Dorsolateral prefrontal cortex (tissue), 122 donors: ENCODE measurements at places on chromosomes 7 and 10.

GRCh38 chr7:99920149-99920548 lies 819 bp upstream of the TRIM4 start:
- no peak for DNase-seq

GRCh38 chr7:35258125-35258867 lies 4.4 kb upstream of the TBX20 start:
- DNase-seq, result no peak

DNA sequence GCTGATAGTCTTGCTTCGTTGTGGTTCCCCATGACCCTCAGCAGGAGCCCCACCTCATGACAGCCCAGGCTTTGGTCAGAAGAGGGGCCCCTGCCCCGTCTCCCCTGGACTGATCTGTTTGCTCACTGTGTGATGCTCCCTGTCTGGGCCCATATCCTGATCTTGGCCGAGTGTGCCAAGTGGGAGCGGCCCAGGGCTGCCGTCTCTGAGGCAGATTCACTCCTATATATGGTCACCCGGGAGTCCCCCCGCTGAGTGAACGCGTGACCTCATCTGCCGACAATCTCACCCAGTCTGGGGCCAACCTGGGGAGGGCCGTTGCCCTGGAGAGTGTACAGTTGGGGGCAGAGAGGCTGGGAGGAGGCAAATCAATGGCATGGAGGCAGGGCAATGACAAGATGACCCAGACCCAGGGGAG lies 34.5 kb downstream of the PPIF start:
- DNase-seq, result no peak

- DNase-seq, result no peak
Measured at GRCh38 chr10:27536437-27536836, 32.3 kb downstream of the RAB18 start.

- DNase-seq, result no peak
Measured at GRCh38 chr7:121330053-121330833, 1.4 kb downstream of the WNT16 start.

- no peak for DNase-seq
Measured at GRCh38 chr7:119197172-119197876, 972.8 kb downstream of the ANKRD7 start.

DNA sequence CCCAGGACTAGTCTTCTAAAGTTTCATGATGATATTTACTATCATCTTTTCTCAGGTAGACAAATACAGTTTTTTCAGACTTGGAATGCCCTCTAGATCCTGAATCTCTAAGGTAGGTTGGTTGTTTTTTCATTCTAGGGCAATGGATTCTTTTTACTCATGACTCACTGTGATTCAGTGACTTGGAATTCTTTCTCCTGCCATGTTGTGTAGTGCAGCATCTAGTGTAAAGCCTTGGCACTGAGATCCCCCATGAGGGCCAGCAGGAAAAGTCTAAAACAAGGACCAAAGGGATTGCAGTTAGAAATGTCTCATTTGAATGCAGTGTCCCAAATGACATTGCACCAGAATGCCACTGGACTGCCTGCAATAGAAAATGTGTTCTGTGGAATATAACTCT lies 430.4 kb downstream of the NEBL start:
- no peak for DNase-seq

DNA sequence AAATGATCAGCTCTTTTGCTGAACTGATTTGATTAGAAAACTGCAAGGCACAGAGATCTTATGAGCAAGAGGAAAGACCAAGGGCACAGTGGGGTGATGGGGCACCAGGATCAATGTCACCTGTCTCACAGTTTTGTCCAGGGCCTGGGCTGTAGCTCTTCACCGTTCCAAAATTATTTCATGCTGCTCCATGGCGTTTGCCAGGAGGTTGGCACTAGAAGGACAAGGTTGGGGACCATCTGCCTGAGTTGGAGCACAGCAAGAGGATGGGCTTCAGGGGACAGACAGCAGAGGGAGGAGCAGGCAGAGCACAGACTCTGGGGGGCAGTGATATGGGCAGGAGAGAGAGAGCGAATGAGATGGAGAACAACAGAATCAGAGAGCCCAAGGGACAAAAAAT lies 17.5 kb upstream of the FRA10AC1 start:
- DNase-seq, result no peak

DNA sequence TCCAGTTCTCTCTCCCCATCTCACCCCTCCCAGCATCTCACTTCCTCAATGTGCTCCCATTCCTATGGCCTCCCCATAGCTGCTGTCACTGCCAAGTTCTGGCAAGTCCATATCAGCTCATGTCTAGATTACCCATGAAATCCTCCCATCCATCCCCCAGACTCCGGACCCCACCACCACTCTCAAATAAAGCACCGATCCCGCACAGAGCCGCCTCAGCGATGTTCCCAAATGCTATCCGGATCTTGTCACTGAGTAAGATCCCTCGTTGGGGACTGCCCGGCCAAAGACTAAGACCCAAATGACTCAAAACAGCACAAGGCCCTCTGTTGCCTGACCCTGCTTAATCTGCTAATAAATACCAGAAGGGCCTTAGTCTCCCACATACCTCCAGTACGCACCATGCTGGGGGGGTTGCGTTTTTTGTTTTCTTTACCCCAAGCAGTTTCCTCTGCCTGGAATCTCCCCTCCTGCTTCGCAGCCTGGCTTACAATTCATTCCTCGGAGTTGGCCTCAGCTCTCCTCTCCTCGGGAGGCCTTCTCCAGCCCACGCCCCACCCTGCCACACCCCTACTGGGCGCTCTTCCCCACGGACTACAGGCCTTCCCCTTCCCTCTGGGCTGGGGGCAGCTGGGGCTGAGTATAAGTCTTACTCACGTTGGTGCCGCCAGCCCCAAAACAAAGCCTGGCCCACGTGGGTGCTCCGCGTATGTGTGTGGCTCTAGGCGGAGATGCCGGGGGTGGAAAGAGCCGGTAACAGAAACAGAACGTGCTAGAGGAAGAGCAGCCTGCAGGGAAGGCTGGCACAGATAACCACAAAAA lies 1.8 kb upstream of the DUSP5 start:
- peak; percentile 31 for DNase-seq

- no peak for DNase-seq
Measured at GRCh38 chr7:23471106-23471859, 992 bp upstream of the IGF2BP3 start.

DNA sequence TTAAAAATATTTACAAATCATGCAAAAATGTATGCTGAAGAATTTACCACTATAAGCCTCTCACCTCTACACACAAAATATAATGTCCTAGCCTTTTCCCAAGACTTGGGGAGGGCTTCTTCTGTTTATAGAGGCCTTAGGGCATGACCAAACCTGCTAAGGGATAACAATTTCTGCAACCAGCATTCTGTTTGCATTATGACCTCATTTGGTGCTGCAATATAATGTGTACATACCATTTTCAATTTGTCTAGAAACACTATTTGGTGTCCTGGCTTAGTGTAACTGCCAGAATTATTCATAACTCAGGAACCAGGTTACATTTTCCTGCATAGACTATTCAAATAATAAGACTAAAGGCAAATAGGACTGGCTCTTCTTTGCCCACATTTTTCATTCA lies 446.6 kb upstream of the SORCS1 start:
- no peak for DNase-seq

DNA sequence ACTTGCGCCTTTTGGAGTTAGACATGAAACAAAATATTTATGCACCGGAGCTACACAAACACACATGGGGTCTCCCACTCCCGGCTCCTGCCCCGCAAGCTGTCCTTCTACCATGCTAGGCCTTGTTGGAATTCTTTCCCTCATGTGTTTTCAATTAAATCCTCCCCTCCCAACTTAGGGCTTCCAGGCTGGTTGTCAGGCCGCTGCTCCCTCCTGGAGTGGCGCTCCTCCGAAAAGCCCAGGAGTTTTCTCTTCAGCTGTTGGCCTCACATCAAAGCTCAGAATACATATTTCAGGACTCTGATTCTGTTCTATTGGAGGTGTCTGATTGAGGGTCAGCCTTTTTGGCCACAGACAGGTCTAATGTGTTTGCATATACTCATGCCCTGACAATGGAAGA lies 113.3 kb downstream of the FANK1 start:
- DNase-seq, result no peak

GRCh38 chr10:102405108-102405571 lies 9.6 kb downstream of the NFKB2 start:
- no peak for DNase-seq

DNA sequence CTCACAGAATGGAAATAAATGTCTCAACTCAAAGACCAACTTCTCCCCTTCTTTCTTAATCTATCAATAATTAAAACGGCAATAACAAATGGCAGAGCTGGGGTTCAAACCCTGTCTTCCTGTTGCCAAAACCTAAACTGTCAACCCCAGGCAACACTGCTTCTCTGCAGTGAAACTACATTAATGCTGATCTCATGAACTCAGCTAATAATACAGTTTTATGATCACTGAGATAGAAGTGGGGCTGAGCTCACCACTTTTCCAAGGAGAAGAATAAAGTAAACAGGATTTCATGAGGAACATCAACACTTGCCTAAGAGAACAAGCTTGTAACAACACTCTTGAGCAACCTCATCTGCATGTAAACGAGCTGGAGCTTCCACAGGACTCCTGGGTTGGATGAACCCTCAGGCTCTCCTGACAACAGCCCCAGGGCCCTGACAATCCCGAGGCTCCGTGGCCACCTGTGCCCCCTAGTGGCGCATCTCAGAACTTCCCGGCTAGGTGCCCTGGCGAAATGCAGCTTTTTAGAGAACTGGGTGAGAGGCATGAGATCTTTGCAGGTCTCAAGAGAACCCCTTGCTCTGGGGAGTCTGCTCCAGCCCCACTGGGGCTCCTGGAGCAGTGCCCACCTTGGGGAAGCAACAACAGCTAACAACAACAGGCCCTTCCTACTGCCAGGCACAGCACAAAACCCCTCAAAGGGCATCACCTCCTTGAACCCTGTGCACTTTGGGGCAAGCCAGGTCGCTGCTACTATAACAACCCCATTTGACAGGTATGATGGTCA lies 169.3 kb downstream of the SH3PXD2A start:
- peak; percentile 88 for DNase-seq

DNA sequence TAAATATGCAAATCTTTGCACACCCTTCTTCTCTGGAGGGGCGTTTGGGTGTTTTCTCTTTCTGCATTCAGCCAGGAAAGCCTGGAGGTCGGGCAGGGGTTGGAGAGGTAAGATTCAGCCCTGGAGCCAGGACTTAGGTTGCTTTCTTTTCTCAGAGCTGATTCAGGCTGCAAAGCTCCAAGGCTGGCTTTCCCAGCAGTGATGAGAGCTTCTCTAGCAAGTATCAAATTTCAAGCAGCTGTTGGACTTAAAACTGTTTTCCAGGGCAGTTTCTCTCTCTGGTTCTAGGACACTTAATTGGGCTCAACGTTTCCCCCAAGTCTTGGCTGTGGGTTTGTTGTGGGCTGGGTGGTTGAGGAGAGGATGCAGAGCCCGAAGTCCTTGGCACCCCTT lies 608 bp downstream of the AKR1B10 start:
- no peak for DNase-seq

- DNase-seq, result no peak
Measured at GRCh38 chr7:69510114-69510513, 88.2 kb upstream of the AUTS2 start.

DNA sequence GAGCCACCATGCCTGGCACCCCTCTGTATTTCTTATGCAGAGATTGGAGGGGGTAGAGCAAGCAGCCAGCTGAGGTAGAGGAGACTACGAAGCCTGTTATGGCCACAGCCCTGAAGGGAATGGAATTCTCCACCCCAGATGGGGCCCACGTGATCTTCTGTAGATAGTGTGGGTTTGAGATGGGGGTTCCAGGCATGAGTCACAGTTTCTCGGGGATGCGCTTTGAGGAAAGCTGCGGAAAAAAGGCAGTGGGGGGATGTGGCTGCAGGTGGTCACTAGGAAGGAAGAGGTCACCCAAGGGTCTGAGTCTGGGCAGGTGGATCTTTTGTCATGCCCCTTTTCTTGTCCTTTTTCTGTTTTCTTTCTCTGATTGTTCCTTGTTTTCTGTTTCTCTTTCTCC lies 11.5 kb downstream of the FAM131B start:
- DNase-seq, result no peak

DNA sequence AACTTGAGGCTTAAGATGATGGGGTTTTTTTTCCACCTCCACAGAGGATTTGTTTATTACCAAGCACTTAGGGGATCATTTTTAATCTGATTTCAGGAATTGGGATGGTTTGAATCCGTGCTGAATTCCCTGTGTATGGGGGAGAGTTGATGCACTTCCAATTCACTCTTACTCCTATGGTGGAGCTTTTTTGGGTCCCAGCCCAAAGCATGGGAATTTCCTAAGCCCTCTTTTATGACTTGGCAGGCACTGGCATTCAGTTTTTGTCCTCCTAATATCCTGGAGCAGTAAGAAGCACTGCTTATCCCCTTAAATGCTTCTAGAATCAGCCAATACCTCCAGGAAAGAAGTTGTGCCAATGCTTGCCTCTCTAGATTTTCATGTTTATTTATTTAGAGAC lies 78.7 kb downstream of the HYCC1 start:
- no peak for DNase-seq

GRCh38 chr10:94131885-94132284 lies 138.2 kb downstream of the PLCE1 start:
- no peak for DNase-seq

DNA sequence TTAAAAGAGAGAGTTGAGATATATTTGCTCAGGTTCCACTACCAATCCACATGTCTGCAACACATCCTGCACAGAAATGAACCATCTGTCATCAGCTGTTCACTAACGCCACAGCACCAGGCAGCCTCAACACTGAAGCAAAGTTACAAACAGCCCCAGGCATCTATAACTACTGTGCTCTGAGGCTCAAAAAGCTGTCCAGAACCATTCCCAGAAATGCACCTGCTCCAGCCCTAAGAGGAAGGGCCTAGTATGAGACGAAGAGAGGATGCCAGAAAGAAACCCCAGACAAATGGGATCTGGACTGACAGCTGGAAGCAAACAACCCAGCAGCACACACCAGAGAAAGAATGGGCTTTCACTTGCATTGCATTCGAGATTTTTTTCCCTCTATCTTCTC lies 159.3 kb downstream of the ELMO1 start:
- no peak for DNase-seq

DNA sequence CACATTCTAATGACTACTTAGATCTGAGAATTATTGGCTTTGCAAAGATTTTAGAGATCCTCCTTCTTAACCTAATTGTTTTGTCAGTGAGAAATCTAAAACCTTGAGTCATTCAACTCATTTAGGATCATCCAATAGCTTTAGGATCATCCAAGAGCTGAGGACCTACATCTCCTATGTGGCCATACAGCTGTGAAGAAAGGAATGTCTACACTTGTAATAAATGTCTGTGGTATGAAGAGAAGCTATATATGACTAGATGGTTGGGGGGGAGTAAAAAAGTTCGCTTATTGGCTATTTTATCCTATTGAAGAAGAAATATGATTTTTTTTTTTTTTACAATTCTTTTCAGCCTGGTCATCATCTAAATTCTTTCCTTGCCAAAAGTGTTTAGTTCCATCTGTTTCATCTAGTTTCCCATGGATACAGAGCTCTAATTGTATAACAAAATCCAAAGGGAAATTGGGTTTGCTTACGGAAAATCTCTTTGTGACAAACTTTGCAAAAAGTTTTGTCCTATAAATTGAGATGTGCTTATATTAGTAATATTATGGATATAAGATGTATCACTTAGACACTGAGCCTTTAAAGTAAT lies 196.7 kb downstream of the PRKG1 start:
- DNase-seq, result no peak

DNA sequence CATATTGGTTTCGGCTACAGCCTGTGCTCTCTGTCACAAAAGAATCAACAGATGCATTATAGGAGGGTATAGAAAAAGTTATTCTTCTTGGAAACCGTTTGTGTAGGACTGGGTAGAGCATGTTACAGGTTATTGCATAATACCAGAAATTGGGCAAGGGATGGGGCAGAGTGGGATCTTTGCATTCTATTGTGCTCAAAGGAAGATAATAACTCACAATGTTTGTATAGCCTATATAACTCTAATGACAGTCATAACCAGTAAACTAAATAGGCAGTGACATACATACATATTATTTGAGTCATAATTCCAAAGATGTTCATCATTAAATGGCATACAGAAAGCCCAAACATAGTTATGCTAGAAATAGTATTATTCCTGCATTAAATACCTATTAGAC lies 179.7 kb downstream of the XPNPEP1 start:
- DNase-seq, result no peak
